Mesenteric fat pad (tissue), 1 donor: ENCODE measurements at places on chromosomes 7 and 10. TPM values are rescaled to one million over a fixed set of nuclear protein-coding genes. Genes with fewer than 3 reads are reported as not detected.

Gene PDE6C
- not detected for total RNA-seq

Gene UCMA
- not detected for total RNA-seq

Gene TMUB1
- 31.9 TPM for total RNA-seq

Gene ADO
- 18.5 TPM for total RNA-seq

Gene WNT8B
- not detected for total RNA-seq

Gene SPOCK2
- total RNA-seq = 5.8 TPM
